ENCODE measurements at places on chromosomes 6 and 20.
A peak's percentile ranks its signal among the peaks of the same experiment; 100 is the strongest.

GRCh38 chr6:133818320-133818719 is 70.6 kb upstream of the TCF21 start:
- no peak for DNase-seq

- DNase-seq: no peak
Observed at GRCh38 chr6:114556846-114557488, 214.1 kb upstream of the HS3ST5 start.

DNA sequence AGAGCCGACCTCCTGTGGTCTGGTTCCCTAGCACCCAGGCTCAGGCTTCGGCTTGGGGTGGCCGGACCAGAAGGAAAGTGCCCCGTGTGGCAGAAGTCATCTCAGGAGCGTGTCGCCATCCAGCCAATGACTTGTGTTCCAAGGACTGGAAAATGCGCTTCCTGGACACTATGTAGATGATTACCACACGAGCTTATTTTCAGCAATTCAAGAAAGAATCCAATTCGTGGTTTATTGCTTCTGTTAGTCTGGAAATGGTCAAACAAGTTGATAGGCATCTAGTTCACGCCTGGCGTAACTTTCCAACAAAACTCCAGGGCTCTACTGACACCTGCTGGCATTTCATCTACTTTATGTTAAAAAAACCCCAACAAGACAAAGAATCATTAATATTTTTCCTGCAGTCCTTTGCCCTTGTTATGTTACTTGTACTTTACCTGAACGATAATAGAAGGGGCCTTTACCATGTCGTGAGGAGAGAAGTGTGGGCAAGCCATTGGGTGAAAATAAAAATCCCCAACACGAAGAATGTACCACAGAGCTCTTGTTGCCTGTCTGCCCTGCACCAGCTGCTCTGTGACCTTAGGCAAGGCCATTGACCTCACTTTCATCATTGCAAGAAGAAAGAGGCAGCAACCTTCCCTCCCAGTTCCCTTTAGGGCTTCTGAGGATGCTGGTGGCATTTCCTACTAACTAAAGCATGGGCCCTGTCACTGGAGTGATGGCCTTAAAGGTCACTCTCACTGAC is 154.7 kb upstream of the LAMP5 start:
- DNase-seq: peak; percentile 54

DNA sequence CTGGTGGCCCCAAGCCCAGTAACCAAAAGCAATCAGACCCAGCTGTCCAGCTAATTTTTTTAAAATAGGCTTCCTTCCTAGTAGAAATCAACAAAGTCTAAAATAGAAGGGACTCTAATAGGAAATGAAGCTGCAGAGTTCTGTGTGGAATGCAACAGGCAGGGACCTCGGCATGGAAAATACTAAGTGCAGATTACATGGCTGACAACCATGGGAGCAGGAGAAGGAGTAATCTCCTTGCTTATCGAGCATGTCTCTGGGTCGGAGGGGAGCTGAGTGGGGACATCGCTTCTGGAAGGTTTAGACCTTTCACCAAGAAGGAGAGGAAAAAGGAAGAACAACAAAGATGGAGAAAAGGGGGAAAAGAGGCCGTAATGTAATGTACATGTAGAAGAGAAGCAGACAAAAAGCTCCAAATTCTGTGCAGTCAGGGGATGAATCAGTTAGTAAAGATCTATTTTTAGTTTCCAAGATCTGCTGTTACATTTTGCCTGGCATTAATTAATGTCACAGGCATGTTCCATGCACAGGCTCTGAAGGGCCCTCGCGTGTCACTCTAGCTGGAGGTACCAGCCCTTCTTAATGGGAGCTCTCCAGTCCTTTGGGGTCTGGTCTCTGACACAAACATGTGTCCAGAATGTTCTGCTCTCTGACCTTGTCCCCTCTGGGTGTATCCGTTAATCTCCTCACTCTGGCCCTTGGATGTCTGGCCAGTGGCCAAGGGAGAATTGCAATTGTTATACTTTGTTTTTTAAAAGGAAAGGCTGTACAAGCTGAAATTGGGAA is 16.6 kb upstream of the ZNF831 start:
- no peak for DNase-seq

- DNase-seq: peak; percentile 57
Observed at GRCh38 chr20:10469599-10469998, 34.5 kb downstream of the SLX4IP start.

GRCh38 chr20:5150226-5151076 is 23.6 kb downstream of the CDS2 start:
- DNase-seq: no peak

DNA sequence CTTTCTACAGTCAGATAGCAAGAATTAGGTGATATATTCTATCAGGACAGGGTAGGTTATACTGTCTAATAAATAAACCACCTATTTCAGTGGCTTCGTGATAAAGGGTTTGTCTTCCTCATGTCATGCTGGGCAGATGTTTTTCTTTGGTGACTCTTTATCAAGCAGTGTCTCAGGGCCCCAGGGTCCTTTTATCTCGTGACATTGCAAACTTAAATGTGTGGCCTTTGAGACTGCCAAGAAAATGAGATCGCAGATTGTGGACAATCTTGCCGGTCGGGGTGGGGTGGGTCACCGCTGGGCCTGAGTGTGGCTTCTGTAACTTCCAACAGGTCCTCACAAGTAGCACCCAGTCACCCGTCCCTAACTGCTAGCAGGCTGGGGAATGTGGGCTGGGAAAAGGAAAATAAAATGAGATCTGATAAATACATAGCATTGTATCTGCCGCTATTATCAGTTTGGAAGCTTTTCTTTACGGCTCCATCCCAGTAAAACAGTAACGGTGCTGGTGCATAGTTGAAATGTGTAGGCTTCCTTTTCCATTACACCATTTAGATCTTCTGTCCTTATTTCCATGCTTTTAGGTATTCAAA is 50.5 kb upstream of the BMP6 start:
- no peak for DNase-seq

- DNase-seq: no peak
Observed at GRCh38 chr6:165960695-165961094, 207.0 kb downstream of the TBXT start.

GRCh38 chr20:32029561-32029960 is 19.3 kb downstream of the CCM2L start:
- no peak for DNase-seq

- no peak for DNase-seq
Observed at GRCh38 chr20:47754946-47755652, 30.2 kb downstream of the SULF2 start.

DNA sequence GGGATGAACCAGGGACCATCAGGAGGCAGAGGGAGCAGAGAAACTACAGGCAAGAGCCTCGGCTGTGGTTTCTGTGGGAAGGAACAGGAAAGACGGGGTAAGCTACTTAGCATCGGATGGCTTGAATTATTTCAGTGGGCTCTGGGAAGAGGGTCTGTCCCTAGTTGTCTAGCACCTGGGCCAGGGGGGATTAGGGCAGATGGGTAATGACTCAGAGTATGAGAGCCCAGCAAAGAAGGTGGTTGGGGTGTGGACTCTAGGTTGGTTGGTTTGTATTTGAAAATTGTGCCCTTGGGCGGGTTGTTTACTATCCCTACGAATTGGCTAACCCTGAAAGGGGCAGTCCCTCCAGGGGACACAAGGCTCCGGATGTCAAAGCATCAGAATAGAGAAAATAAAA is 148.5 kb upstream of the TAB2 start:
- DNase-seq: no peak

DNA sequence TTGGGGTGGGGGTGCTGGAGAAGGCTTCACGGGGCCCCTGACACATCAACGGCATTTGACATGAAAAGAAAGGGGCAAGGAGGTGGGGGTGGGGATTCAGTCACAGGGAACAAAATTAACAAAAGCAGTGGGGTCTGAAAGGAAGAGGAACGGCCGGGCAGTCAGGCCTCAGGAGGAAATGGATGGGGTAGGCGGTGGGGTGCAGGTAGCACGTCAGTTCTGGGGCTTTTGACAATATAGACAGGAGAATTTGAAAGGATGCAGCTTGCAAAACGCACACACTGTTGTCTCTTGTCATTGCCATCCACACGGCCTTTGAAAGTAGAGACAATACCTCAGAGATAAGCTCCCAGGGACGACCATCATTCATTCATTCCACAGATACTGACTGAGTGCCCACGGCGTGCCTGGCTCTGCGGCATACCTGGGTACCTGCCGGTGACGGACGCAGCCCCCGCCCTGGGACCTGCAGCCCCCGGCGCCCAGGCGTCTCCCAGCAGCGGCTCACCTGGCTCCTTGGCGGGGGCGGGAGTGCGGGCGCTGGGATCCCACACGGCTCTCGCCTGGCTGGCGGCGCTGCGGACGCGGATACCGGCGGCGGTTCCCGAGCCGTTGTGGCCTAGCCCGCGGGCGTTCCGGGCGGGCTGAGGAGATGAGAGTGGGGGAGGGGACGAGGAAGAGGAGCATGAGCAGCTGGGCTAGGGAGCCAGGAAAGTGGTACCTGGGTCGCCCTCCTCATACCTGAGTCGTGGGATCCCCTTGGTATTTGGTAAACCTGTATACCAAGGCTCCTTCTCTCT is at the start of gene SLC26A8:
TSS of gene SLC26A8 (minus strand) at position 646 of the 800 bp plus-strand sequence. CDS start 4,934 bp downstream, outside the sequence.
- DNase-seq: no peak

DNA sequence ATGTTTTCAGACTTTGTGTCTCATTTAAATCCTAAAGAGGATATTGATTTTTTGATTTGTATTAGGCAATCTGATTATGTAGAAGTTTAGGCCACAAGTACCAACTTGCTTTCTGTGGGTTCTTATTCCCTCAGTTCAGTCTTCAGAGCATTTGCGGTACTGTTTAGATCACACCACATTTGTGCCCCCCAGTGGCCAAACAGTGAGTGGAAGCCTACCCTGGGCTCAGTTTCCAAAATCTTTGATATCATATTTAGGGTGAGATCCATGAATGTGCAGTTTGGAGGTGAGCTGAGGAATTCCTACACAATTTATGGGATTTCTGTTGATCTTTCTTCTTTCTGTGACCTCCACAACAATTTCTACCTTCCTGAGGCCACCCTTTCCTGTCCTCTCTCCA is 92.3 kb upstream of the FUT9 start:
- no peak for DNase-seq

DNA sequence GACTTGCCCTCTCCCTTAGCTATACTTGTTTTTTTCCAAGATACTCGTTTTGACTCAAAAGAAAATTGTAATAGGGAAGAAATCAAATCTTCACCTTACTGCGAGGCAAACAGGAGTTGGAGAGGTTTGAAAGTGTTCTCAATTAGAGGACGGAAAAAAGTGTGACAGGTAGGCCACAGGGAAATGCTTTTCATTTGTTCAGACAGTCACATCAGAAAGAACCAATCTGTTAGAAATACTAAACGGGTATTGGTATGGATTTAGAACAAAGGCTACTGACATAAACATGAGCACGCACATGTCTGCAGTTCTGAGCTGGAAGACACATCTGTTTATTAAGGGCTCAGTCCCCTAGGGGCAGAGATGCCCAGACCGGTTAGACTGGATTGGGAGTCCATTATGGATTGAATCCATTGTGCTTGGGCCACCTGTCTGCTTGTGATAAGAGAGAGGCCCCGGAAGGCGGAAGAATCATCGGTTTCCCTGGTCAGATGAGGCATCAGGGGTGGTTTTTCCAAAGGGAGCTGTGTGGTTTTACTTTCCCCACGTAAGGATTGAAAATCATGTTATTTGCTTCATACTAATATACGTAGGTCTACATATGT is 220.9 kb upstream of the MYLIP start:
- no peak for DNase-seq

- DNase-seq: no peak
Observed at GRCh38 chr6:37489697-37490336, 9.9 kb downstream of the CCDC167 start.

DNA sequence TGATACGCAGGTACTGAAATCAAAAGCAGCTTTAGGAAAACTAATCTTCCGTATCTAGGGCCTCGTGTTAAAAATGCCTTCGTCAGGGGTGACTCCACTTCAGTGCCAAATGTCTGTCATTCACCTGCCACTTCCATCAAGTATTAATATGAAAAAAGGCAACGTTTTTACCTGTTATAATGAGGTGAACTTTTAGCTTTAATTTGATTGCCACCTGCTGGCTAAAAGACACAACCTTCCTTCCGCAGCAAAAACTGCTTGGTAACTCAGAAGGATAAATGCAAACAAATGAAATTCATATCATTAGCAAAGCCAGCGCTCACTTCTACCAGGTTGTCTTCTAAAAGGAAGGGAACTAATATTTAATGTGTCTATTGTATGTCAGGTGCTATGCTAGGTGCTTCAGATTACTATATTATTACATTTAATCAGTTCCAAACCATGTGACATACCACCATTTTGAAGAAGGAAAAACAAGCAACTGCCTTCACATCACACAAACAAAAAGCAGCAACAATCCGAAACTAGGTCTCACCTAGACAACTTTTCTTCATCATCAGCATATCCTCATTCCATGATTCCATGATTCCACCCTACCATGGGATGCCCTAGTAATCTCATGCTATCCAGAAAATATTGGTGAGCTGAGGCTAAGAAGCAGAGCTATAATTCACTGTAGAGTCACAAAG is 20.6 kb upstream of the ARHGAP18 start:
- no peak for DNase-seq

- no peak for DNase-seq
Observed at GRCh38 chr6:106692819-106693208, 63.4 kb downstream of the QRSL1 start.

- DNase-seq: no peak
Observed at GRCh38 chr6:70336996-70337742, 34.3 kb upstream of the COL9A1 start.

GRCh38 chr6:2782825-2783187 is 17.6 kb downstream of the WRNIP1 start:
- DNase-seq: no peak

DNA sequence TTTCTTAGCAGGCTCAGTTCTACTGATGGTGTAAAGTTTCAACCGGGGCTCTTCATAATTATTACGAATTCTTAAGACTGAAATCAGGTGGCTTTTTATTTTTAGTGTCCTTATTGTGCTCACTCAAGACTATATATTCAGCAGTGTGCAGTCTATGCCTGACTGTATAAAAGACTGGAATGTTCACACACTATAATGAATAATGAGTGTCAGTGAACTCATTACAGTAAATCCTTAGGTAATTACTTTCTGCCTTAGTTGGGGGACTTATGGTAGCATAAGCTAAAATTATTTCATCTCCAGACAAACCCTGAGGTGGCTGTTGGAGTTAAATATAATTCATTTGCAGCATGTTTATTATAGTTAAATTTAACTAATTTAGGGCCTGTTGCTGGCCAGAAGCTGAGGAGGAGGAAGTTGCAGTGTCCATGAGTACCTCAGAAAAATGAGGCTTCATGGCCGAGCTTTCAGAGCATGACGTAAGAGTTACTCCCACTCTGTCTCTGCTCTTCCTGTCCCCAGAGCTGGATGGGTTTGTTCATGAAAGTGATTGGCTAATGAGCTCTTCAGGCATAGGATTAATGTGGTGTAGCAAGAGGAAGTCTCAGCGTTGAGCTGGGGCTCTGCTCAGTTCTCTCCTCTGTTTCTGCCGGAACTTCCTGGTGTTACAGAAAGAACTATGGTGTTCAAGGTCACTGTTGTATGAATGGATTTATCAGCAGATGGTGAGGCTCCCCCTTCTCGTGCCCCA is 335.7 kb downstream of the NRN1 start:
- DNase-seq: no peak

GRCh38 chr20:47150403-47151152 is 205.9 kb downstream of the ZMYND8 start:
- peak; percentile 45 for DNase-seq

DNA sequence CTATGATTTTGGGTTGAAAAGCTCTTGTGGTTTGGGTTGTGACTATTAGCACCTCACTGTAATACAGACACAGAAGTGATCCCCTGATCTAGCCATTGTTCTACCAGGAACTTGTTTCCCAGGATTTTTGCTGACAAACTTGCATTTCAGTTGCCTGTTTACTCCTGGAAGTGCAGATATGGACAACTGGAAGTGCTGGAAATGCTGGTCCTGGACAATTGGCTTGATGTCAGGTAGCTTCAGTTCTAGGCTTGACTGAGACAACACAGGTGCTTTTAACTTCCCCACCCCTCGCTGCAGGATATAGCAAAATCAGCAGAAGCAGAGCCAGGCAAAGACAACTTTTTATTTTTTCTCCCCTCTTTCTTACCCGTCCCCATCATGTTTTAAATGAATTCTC is 27.1 kb upstream of the FBXO30 start:
- DNase-seq: no peak
